Islet precursor cell (in vitro differentiated cells): ENCODE measurements at places on chromosomes 11 and 22.
A peak's percentile ranks its signal among the peaks of the same experiment; 100 is the strongest.

DNA sequence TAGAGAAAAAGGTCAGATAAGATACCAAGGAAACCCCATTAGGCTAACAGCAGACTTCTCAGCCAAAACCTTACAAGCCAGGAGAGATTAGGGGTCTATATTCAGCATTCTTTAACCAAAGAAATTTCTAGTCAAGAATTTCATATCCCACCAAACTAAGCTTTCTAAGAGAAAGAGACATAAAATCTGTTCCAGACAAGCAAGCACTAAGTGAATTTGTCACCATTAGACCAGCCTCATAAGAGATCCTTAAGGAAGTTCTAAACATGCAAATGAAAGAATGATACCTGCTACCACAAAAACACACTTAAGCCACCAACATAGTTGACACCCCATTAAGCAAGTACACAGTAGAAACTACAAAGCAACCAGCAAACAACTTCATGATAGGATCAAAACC lies 276.2 kb downstream of the C11orf87 start:
- DNase-seq, result no peak

DNA sequence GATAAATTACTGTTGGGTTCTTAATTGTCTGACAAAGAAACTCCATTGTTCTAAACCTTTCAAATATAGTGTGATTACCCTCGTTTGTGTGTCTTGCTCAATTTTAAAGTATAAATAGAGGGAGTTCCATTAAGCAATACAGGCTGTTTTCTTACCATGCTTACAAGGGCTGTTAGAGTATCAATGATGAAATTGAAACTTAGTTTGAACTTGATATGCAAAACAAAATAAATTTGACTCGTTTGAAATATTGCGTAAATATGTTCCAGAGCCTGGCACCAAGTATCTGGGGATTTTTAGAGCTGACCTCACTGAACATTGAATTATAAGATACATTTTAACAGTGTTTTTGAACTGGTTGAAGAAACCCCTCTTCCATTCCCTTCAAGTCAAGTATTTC lies 31.7 kb downstream of the TEAD1 start:
- no peak for DNase-seq

DNA sequence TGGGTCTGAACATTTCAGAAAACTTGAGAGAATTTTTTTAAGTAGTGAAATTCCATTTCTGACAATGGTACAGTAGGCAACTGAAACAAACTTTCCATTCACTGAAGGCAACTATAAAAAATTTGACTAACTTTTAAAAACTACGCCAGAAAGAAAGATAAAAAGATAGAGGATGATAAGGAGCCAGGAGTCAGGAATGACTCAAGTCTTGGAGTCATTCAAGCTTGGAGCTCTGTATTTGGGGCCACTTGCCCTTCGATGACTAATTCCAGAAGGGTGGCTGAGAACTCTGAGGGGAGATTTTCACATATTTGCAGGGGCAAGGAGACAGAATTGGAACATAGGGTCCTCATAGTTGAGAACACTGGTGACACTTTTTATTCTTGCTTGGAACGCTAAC lies 1083.2 kb upstream of the CNTN5 start:
- DNase-seq, result no peak

DNA sequence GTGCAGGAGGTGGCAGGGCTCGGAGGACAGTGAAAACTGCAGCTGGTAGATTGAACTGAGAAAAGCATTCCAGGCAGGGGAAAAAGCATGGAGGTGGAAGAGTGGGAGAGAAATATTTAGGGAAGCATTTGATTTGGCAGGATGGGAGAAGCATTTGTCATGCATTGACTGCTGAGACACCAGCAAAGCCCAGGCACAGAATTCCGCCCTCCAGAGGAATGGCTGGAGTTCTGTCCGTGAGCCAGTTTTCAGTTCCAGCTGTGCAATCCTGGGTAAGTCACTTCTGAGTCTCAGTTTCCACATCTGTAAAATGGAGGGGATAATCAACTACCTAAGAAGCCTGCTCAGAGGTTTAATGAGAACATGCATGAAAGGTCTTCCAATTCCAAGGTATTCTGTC lies 4.3 kb upstream of the TSKU start:
- DNase-seq, result no peak

- no peak for DNase-seq
Measured at GRCh38 chr22:28742562-28742962, 723 bp downstream of the HSCB start.

- DNase-seq, result no peak
Measured at GRCh38 chr22:31681349-31682345, 19.6 kb upstream of the PISD start.

DNA sequence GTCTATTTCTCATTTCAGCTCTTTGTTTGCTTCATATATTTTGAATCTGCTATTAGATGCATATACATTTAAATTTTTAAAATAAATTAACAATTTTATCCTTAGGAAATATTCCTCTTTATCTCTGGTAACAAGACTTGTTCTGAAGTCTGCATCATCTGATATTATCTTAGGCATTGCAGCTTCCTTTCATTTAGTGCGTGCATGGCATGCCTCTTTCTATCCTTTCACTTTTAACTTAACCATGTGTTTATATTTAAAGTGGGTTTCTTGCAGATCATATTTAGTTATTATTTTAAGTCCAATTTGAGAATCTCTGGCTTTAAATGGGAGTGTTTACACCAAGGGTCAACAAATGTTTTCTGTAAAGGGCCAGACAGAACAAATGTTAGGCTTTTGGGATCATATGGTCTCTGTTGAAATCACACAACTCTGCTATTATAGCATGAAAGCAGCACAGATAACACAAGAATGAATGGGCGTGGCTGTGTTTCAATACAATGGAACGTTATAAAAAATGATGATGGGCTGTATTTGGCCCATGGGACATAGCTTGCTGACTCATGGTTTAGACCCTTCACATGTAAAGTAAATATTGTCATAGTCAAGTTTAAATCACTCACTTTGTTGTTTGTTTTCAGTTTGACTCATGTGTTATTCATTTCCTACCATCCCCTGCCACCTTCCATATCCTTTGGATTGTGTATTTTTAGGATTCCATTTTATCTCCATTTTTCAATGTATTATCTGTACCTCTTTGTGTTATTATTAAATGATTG lies 83.9 kb upstream of the SNX19 start:
- no peak for DNase-seq

- DNase-seq, result no peak
Measured at GRCh38 chr11:727281-727701, 20.0 kb upstream of the TALDO1 start.

GRCh38 chr11:92975285-92975684 lies 5.8 kb downstream of the MTNR1B start:
- DNase-seq, result no peak

DNA sequence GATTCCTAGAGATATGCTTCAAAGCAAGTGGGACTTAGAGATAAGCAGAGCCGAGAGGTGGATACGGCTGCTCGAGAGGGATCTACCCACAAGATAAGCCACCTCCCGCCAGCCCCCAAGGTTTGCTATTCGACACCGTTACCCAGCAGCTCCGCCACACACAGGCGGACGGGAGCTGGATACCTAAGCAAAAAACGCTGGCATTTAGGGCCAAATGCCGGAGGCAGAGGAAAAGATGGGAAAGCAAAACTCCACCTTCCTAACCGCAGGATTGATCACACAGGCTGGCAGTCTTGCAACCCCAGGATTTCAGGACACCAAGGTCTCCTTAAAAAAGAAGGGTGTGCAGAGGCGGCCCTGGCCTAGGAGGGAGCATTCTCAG lies 709 bp downstream of the FTH1 start:
- no peak for DNase-seq

DNA sequence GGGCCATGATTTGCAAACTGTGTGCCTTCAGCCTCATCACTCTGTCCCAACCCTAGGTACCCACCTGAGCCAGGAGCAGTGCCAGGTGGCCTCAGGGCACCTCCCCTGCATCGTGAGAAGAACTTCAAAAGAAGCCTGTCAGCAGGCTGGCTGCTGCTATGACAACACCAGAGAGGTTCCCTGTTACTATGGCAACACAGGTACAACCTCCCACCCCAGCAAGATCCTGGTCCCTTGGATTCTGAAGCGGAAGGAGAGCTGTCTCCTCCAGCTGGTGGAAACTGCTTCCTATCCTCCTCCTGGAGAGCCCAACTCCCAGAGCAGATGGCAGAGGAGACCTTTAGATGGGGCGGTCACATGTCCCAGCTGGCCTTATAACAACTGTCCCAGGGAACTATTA lies 2.9 kb downstream of the ZP1 start:
- DNase-seq, result no peak

DNA sequence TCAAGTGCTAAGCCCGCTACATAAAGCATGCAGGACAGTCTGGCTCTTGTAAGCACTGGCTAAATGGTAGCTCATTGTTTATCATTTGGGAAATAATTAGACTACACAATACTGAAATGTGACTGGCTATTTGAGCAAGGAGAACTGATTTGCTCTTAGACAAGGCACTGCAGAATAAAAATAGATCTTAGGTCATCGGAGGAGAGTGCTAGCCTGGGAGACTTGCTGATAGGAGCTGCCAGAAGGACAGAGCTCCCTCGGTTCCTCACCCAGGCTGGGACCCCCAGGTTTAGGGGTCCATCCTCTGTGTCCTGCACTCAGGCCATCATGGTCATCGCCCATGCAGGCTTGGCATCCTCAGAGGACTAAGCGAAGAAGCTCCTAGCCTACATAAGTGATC lies 184.4 kb upstream of the NCAM1 start:
- DNase-seq, result no peak

DNA sequence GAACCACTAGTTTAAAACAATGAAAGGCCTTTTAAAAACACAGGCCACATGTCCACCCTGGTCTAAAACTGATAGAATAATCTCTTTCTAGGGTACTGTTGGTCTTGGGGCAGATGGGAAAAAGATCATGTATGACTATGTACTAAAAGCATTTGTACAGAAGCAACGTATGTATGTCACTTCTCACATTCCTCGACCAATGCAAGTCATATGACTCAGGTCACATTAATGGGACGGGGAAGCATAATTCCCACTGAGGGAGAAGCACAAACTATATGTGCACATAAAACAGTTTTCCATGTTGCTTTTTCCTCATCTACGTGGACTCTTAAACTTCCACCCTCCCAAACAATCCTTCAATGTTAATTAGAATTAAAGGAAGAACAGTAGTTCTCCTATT lies 32.2 kb upstream of the GAB2 start:
- DNase-seq, result no peak

- DNase-seq, result peak; percentile 68
Measured at GRCh38 chr11:106381895-106382294, 304.4 kb downstream of the AASDHPPT start.

DNA sequence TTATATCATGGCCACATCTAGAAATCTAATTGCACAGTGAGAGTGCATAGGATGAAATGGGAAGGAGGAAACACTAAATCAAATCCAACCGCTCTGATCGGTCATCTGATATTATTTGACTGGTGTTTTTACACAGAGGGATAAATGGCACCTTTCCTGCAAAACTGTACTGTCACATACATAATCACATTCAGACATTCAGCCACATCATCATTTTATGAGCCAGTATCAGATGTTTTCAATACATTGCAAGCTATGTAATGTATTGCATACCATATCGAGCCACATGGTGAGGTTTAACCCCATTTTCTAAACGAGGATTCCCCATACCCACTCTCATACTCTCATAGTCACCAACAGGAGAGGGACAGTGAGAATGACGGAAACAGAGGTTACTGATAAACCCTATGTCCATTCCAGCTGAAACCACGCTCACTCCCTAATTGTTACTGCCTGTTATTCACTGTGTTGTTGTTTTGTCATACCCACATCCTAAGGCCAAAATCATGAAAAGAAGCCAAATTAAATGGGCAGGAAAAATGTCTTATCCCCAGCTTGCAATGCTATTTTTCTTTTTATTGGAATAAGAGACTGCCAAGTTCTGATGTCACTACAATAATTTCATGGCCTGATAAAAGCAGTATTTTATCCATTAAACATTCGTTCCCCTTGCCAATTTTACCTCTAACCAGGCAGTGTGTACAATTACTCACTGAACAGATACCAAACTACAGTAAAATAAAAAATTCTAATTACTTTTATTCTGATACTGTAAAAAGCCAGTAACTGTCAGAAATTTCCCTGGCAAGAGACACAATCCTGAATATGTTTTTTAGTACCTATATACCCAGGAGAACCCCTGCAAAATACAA lies 9.0 kb downstream of the CDON start:
- DNase-seq, result no peak

DNA sequence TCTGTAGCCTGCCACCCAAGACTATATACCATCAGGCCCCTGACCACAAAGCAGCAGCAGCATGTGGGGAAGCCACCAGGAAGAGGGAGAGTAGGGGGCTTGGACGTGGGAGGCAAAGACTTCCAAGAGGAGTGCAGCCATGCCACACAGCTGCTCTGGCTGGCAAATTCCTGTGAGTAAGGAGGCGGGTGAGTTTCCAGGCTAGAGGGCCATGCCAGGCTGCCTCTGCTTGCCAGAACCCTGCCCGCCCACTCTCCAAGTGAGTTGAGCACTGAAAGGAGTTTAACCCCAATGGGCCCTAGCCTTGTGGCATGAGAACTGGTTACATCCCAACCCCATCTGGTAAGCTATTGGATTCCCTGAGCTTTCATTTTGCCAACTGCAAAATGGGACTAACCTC lies 4.7 kb upstream of the DGAT2 start:
- no peak for DNase-seq

DNA sequence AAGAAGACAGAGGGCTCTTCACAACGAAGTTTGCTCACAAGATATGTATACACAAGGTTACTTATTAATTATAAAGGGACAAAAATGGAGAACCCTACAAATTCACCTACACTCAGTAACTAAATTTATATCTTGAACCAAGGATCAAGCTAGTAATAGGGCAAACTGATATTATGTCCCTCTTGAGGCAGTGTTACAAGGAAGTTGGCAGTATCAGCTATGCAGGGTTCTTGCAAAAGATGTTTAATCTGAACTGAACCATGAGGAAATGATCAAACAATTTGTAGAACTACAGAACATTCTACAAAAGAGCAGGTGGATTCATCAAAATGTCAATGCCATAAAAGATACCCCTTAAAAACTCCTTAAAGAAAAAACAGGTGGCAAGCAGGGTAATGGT lies 10.7 kb downstream of the CADM1 start:
- no peak for DNase-seq

DNA sequence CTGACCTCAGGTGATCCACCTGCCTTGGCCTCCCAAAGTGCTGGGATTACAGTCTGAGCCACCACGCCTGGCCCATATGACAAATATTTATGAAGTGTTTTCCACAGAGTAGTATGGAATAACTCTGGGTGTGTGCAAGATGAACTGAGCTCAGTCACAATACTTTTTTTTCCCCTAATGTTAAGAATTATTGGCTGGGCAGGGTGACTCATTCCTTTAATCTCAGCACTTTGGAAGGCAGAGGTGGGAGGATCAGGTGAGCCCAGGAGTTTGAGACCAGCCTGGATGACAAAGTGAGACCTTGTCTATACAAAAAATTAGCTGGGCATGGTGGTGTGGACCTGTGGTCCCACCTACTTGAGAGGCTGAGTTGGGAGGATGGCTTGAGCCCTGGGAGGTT lies 6.4 kb downstream of the PTPRJ start:
- DNase-seq, result peak; percentile 67
